ENCODE measurements at places on chromosomes 7 and 10. TPM values are rescaled to one million over a fixed set of nuclear protein-coding genes. Genes with fewer than 3 reads are reported as not detected.

NOLC1 gene
- 165 TPM for total RNA-seq

GRM3 gene
- total RNA-seq = not detected

SPDYE16 gene
- total RNA-seq = 0.19 TPM

KCP gene
- total RNA-seq = 0.05 TPM

FOXI2 gene
- total RNA-seq = not detected

HNRNPF gene
- 504 TPM for total RNA-seq

FGFR2 gene
- 0.19 TPM for total RNA-seq

OR9A2 gene
- total RNA-seq = not detected

CALHM2 gene
- total RNA-seq = 22.5 TPM

NEURL1 gene
- total RNA-seq = 2.4 TPM

OR13A1 gene
- not detected for total RNA-seq

CDH23 gene
- total RNA-seq = 2.6 TPM

TMEM60 gene
- total RNA-seq = 15.5 TPM

FOXP2 gene
- total RNA-seq = not detected

MMP21 gene
- not detected for total RNA-seq

DNA sequence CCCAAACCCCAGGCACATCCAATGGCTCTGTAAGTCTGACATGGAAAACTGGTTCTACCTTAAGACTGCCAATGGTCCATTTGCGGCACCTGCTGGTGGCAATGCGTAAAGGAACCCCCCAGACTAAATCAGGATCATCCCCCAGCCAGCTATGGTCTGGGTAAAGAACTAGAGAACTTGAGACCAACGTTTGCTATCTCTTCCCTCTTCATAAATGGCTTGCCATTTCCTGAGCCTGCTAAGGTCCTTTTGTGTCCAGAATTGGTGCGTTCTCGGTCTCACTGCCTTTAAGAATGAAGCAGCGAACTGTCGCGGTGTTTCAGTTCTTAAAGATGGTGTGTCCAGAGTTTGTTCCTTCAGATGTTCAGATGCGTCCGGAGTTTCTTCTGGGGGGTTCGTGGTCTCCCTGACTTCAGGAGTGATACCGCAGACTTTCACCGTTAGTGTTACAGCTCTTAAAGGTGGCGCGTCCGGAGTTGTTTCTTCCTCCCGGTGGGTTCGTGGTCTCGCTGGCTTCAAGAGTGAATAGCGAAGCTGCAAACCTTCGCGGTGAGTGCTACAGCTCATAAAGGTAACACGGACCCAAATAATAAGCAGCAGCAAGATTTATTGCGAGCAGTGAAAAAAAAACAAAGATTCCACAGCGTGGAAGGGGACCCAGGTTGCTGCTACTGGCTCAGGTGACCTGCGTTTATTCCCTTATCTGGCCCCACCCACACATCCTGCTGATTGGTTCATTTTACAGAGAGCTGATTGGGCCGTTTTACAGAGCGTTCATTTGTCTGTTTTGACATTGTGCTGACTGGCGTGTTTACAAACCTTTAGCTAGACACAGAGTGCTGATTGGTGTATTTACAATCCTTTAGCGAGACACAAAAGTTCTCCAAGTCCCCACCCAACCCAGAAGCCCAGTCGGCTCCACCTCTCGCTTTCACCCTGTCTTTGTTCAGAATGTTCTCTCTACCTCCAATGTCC lies 95.4 kb downstream of the ELMO1 start:
- no peaks in the 10 kb centered on the region for H3K27me3 ChIP-seq
- H3K27ac ChIP-seq = peak overlapping the region; percentile 99
- peak overlapping the region; percentile 92 for H3K4me3 ChIP-seq
- no peaks in the 10 kb centered on the region for H3K36me3 ChIP-seq
- H3K4me1 ChIP-seq = peaks cover 86% of the 10 kb centered on the region

- DNase-seq = no peak
- H3K4me3 ChIP-seq = no peak overlapping the region
- no peaks in the 10 kb centered on the region for H3K36me3 ChIP-seq
- no peaks in the 10 kb centered on the region for H3K4me1 ChIP-seq
- H3K27ac ChIP-seq = no peak overlapping the region
These were observed 493.6 kb downstream of the GALNT17 start for GRCh38 chr7:71625545-71625944.

- no peaks in the 10 kb centered on the region for H3K36me3 ChIP-seq
- H3K4me3 ChIP-seq = no peak overlapping the region
- no peak overlapping the region for H3K27ac ChIP-seq
- no peak for DNase-seq
- no peaks in the 10 kb centered on the region for H3K27me3 ChIP-seq
- H3K4me1 ChIP-seq = peaks cover 19% of the 10 kb centered on the region
These were observed 281.3 kb upstream of the IGFBP3 start for GRCh38 chr7:46202379-46202778.

GRCh38 chr10:33715303-33715975 lies 381.0 kb upstream of the NRP1 start:
- no peak overlapping the region for H3K27ac ChIP-seq
- H3K4me1 ChIP-seq = no peaks in the 10 kb centered on the region
- H3K36me3 ChIP-seq = no peaks in the 10 kb centered on the region
- H3K27me3 ChIP-seq = peaks cover 7% of the 10 kb centered on the region

DNA sequence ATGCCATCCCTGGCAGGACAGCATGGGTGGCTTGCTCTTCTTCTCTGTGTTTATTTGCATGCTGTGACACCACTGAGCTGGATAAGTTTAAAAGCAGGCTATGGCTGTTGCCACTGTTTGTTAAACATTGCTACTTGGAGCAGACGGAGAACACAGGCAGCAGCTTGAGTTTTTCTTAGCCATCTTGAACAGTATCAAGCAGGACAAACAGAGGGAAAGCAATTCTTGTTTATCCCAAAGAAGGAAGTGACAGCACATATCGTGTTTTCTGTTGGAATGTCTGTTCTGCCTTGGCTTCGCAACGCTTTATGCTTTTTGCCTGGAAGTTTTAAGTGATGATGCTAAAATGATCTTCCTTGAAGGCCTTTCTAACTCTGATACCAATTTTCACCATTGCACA lies 73.8 kb downstream of the MKX start:
- H3K27me3 ChIP-seq = no peaks in the 10 kb centered on the region
- no peak for DNase-seq
- H3K4me3 ChIP-seq = no peak overlapping the region
- no peaks in the 10 kb centered on the region for H3K4me1 ChIP-seq
- no peaks in the 10 kb centered on the region for H3K36me3 ChIP-seq
- H3K27ac ChIP-seq = no peak overlapping the region

DNA sequence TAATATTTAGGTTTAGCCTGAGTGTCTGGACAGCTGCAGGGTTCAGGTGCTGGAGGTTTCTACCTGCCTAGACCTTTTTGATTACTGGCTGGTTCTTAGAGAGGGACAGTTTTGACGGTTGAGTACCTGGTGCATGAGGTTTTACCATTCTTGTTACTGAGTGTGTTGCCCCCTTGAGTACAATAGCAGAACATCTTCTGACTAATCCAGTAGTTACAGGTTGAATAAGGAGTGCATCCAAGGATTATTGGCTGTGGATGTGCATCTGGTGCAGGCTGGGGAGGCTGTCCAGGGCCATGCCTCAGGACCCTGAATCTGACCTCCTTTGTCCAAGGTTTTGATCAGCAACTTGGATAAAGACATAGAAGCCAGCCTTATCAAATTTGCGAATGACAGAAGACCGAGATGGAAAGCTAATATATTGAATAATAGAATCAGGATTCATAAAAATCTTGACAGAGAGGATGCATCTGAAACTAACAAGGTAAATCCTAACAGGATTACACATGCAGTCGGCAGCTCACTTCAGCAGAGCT lies 23.1 kb downstream of the PLPP4 start:
- no peak overlapping the region for H3K27ac ChIP-seq
- H3K4me1 ChIP-seq = no peaks in the 10 kb centered on the region
- H3K36me3 ChIP-seq = no peaks in the 10 kb centered on the region
- H3K27me3 ChIP-seq = peaks cover 4% of the 10 kb centered on the region
- H3K4me3 ChIP-seq = no peak overlapping the region

GRCh38 chr7:134627775-134628153 lies 18.9 kb upstream of the BPGM start:
- no peaks in the 10 kb centered on the region for H3K4me1 ChIP-seq
- H3K27me3 ChIP-seq = peaks cover 47% of the 10 kb centered on the region
- no peak for DNase-seq
- H3K27ac ChIP-seq = no peak overlapping the region
- no peak overlapping the region for H3K4me3 ChIP-seq

GRCh38 chr7:111676811-111677210 lies 114.5 kb upstream of the IMMP2L start:
- H3K4me3 ChIP-seq = no peak overlapping the region
- no peak overlapping the region for H3K27ac ChIP-seq
- no peaks in the 10 kb centered on the region for H3K36me3 ChIP-seq
- H3K27me3 ChIP-seq = peaks cover 4% of the 10 kb centered on the region

- no peak for DNase-seq
- H3K27me3 ChIP-seq = no peaks in the 10 kb centered on the region
- no peak overlapping the region for H3K4me3 ChIP-seq
- H3K36me3 ChIP-seq = peaks cover 21% of the 10 kb centered on the region
These were observed 14.2 kb downstream of the DNAJC9 start for GRCh38 chr10:73232887-73233286.

- no peaks in the 10 kb centered on the region for H3K4me1 ChIP-seq
- peaks cover 7% of the 10 kb centered on the region for H3K27me3 ChIP-seq
- H3K27ac ChIP-seq = no peak overlapping the region
- DNase-seq = no peak
- no peaks in the 10 kb centered on the region for H3K36me3 ChIP-seq
- H3K4me3 ChIP-seq = no peak overlapping the region
These were observed 181.5 kb upstream of the PODXL start for GRCh38 chr7:131737746-131738465.

DNA sequence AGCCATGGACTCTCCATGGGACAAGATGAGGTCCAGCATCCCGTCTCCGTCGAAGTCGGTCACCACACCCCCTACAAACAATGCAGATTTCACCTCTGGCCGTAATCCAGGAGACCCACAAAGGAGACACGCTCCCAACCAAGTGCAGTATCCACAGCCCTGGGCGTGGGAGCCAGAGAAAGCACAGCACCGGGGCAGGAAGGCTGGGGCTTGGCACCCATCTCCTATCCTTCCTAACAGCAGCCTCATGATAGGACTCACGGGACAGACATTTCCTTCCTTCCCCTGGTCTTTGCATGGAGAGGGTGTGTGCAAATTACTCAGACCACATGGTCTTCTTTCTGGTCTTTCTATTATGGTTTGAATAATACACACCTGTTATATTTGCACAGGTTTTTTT lies 46.3 kb downstream of the GOLGA7B start:
- no peak overlapping the region for H3K27ac ChIP-seq
- H3K4me1 ChIP-seq = no peaks in the 10 kb centered on the region
- H3K36me3 ChIP-seq = no peaks in the 10 kb centered on the region
- H3K27me3 ChIP-seq = peaks cover 4% of the 10 kb centered on the region

DNA sequence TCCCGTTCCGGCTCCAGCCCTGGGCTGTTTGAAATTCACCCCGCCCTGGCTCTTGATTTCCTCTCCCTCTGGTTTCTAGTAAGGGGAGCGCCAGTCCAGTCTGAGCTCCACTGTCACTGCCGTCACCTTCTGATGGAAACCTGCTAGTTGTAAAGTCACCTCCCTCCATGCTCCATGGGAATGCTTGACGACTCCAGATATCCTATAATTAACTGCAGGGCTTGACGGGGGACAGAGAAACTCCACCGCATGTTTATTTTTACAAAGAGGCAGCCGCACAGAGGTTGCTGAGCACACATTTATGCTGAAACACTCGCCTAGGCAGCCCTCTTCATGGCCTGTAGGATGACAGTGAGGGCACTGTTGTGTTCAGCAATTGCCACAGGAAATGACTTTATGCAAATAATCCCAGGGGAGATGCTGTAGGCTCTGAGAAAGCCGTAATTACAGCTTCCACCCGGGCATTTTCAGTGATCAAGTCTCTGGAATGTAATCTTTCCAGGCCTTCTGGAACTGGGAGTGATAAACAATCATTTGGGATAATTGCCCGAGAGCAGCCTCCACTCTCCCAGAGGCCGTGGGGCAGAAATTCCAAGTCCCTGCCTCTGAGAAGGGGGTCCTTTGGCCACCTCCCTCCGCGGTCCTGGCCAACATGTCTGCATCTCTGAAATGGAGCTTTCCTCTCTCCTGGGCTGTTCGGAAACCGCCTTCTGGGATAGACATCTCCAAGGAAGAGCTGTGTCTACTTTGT lies 300.5 kb downstream of the KLF6 start:
- peaks cover 32% of the 10 kb centered on the region for H3K4me1 ChIP-seq
- no peak for DNase-seq
- H3K27me3 ChIP-seq = peaks cover 3% of the 10 kb centered on the region
- no peak overlapping the region for H3K4me3 ChIP-seq
- H3K36me3 ChIP-seq = peaks cover 1% of the 10 kb centered on the region

DNA sequence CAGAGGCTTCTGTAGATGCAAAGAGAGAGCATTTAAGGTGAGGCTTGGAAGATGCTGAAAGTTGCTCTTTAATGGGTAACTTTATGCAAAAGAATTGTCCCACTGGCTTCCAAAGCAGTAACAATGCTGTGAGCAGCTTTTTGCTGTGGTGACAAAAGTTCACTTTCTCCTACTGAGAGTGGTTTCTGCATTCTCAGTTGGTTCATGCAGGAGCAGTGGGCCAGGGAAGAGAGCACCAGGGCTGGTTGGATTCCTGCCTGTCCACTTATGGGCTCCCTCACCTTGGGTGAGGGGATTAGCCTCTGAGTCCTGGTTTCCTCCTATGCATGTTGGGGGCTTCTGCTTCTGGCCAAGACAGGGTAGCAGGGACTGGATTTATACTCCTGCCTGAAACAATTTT lies 31.1 kb upstream of the GOLGA7B start:
- H3K36me3 ChIP-seq = no peaks in the 10 kb centered on the region
- H3K4me3 ChIP-seq = no peak overlapping the region
- H3K27ac ChIP-seq = no peak overlapping the region

GRCh38 chr10:12655940-12656339 lies 306.6 kb downstream of the CAMK1D start:
- no peak overlapping the region for H3K4me3 ChIP-seq
- no peak for DNase-seq
- H3K4me1 ChIP-seq = peaks cover 29% of the 10 kb centered on the region
- H3K27ac ChIP-seq = no peak overlapping the region
- H3K27me3 ChIP-seq = no peaks in the 10 kb centered on the region
- H3K36me3 ChIP-seq = no peaks in the 10 kb centered on the region

- H3K27me3 ChIP-seq = peaks cover 22% of the 10 kb centered on the region
- peak overlapping the region; percentile 0 for H3K27ac ChIP-seq
- no peak overlapping the region for H3K4me3 ChIP-seq
- peaks cover 45% of the 10 kb centered on the region for H3K4me1 ChIP-seq
- H3K36me3 ChIP-seq = no peaks in the 10 kb centered on the region
These were observed 59.4 kb upstream of the FRMD4A start for GRCh38 chr10:14389981-14390590.

- H3K4me3 ChIP-seq = no peak overlapping the region
- H3K27me3 ChIP-seq = no peaks in the 10 kb centered on the region
- no peak for DNase-seq
- no peaks in the 10 kb centered on the region for H3K36me3 ChIP-seq
- H3K4me1 ChIP-seq = no peaks in the 10 kb centered on the region
These were observed 323.2 kb downstream of the ZNF248 start for GRCh38 chr10:37534166-37534565.

- peaks cover 6% of the 10 kb centered on the region for H3K27me3 ChIP-seq
- DNase-seq = no peak
- H3K27ac ChIP-seq = no peak overlapping the region
- no peaks in the 10 kb centered on the region for H3K4me1 ChIP-seq
These were observed 9.8 kb upstream of the PARD3 start for GRCh38 chr10:34824870-34825269.

Data from activated CD4-positive, alpha-beta memory T cell treated with anti-CD3 and anti-CD28 coated beads for 36 hours (primary cell).